Neural crest cell (in vitro differentiated cells): ENCODE measurements at places on chromosomes 2 and 18. TPM values are rescaled to one million over a fixed set of nuclear protein-coding genes. Genes with fewer than 3 reads are reported as not detected.

- no peak overlapping the region for H3K27ac ChIP-seq
- H3K4me3 ChIP-seq, result no peak overlapping the region
- peaks cover 10% of the 10 kb centered on the region for H3K4me1 ChIP-seq
- H3K27me3 ChIP-seq, result no peaks in the 10 kb centered on the region
Measured at GRCh38 chr2:147227313-147227712, 617.5 kb upstream of the ACVR2A start.

DNA sequence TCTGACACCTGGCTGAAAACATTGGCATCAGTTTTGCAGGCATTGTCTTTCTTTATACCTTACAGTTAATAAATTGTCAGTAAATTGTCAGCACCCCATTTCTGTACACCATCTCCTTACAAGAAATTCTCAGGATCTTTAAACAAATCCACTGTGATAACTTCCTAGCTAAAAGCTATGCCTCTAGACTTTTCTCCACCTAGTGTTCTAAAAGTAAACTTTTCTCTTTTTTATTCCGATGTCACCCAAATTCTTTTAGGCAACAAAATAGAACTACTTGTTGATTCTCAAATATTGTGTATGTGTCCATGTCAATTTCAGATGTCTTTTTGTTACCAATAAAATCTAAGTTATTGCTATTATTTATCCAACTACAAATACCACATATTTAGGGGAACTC is 617.4 kb upstream of the NRXN1 start:
- H3K27ac ChIP-seq, result no peak overlapping the region
- H3K36me3 ChIP-seq, result no peaks in the 10 kb centered on the region
- H3K4me1 ChIP-seq, result no peaks in the 10 kb centered on the region
- no peak for DNase-seq

- H3K4me3 ChIP-seq, result no peak overlapping the region
- no peaks in the 10 kb centered on the region for H3K4me1 ChIP-seq
Measured at GRCh38 chr18:26941584-26941983, 76.1 kb upstream of the AQP4 start.

DNA sequence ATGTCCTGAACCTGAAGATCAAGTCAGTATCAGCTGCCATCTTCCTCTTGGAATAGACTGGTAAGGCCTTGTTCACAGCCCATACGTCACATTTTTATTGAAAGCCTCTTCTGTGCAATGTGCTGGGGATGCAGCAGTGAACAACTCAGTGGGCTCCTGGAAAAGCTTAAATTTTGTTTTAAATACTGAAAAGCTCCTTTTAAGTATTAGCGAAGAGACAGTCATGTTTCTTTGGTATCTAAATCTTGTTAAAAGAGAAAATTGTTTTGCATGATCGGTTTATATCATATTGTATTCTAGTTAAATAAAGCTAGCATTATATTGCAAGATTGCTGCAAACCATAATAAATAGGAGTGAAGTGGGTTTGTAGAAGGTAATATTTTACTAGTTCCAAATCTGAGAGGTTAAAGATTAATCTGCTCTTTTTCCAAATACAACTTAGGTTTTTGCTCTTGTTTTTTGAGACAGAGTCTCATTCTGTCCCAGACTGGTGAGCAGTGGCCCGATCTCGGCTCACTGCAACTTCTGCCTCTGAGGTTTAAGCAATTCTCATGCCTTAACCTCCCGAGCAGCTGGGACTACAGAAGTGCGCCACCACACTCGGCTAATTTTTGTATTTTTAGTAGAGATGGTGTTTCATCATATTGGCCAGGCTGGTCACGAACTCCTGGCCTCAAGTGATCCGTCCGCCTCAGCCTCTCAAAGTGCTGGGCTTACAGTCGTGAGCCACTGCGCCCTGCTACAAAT is 1.6 kb upstream of the RMDN2 start:
- peaks cover 12% of the 10 kb centered on the region for H3K27me3 ChIP-seq
- H3K4me3 ChIP-seq, result peak overlapping the region; percentile 87
- H3K27ac ChIP-seq, result no peak overlapping the region
- no peak for DNase-seq

DNA sequence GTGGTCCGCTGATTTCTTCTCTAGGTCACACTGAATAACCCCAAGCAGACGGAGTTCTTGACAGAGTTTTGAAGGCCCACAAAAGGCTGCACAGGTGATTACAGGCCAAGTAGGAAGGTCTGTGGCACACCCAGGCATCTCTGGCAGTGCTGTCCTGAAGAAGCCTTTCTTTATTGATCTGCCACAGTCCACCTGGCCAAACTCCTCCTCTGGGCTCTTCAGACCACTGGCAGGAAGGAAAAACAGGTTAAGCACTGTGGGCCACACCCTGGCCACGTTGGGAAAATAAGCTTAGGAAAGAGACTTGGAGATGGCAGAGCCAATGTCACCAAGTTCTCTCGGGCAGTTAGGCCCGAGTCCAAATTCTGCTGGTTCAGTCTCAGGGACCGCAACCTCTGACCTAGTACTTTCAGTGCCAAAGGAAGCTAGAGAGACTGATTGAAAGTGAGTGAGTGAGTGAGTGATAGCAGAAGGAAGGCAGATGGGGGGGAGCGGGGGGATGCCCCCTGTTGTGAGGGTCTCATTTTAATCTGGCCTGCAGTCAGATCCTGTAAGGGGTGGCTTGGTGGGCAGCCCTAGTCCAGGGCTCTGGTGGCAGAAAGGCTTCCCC is 102.9 kb downstream of the TGFA start:
- no peaks in the 10 kb centered on the region for H3K27me3 ChIP-seq
- no peak overlapping the region for H3K4me3 ChIP-seq
- no peak overlapping the region for H3K27ac ChIP-seq
- no peak for DNase-seq
- no peaks in the 10 kb centered on the region for H3K36me3 ChIP-seq
- H3K4me1 ChIP-seq, result no peaks in the 10 kb centered on the region

- no peak overlapping the region for H3K4me3 ChIP-seq
- H3K36me3 ChIP-seq, result no peaks in the 10 kb centered on the region
- peaks cover 1% of the 10 kb centered on the region for H3K4me1 ChIP-seq
Measured at GRCh38 chr18:49851624-49852023, 38.3 kb upstream of the ACAA2 start.

DNA sequence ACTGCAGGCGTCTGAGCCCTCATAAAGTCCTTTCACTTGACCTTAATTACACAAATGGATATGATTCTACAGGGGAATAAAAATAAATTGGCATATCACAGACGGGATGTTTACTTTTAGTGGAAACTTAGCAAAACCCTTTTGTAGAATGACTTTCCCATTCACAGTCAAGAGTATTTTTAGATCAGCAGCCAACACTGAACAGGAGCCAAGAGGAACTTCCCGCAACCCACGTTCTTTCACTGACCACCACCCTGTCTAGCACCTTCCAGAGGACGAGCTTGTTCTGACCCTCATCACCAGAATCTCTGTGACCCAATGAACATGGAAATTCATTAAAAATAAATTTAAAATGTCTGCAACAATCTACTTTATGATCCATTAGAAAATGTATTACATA is 119.0 kb upstream of the SNTG2 start:
- no peak for DNase-seq
- no peaks in the 10 kb centered on the region for H3K4me1 ChIP-seq
- no peaks in the 10 kb centered on the region for H3K27me3 ChIP-seq
- no peaks in the 10 kb centered on the region for H3K36me3 ChIP-seq
- no peak overlapping the region for H3K4me3 ChIP-seq

Gene GALNT13
- 6.9 and 7.4 TPM in 2 replicates for total RNA-seq

Gene DLGAP1
- total RNA-seq, result 11.5 and 11.7 TPM in 2 replicates

Gene SH3RF3
- 0.70 and 0.84 TPM in 2 replicates for total RNA-seq

Gene HOXD8
- not detected in 2 replicates for total RNA-seq

Gene DES
- total RNA-seq, result 0.28 TPM in 1 of 2 replicates, not detected in the other

Gene IL1F10
- not detected in 2 replicates for total RNA-seq
